ENCODE measurements at places on chromosomes 2 and 18.

DNA sequence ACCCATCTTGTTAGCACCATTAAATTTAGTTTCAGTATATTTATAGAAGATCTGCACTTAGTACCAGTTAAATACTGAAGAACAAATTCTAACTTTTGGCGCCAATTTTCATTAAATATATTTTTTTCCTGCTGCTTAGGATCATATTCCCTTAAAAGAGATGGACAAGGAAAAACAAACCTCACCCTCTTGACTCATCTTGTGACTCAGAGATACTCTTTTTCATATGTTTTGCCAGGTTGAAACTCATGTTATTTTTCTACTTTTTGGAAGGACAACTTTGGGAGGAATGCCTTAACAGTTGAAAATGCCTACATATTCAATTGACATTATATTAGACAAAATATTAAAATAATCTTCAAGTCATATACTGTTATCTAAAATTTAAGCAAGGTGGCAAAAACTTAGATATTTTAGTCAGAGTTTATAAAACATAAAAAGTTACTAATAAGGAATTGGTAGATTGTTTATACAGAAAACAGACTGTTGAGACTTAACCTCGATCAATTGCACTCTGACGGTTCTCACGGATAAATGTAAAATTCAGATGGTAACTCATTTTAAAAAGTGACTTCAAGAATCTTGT lies 36.2 kb downstream of the PNO1 start:
- DNase-seq: no peak

- DNase-seq: no peak
Observed at GRCh38 chr18:60358516-60358915, 14.1 kb downstream of the MC4R start.

DNA sequence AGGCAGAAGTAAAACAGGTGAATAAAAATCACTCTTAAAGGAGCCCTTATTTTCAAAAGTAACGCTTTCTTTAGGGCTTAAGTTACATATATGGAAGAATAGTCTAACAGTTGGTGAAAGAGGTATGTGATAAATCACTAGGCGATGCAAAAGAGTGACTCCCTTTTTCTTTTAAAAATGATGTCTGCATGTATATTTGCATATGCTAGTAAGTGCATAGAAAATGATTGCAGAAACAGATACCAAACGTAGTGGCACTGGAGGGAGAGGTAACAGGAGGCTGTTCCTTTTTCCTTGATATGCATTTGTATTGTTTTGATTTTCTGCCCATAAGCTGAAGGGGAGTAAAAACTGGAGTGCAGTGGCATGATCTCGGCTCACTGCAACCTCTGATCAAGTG lies 158.3 kb downstream of the PRPF40A start:
- DNase-seq: no peak

GRCh38 chr2:216936954-216937357 lies 77.1 kb upstream of the TNP1 start:
- DNase-seq: no peak

DNA sequence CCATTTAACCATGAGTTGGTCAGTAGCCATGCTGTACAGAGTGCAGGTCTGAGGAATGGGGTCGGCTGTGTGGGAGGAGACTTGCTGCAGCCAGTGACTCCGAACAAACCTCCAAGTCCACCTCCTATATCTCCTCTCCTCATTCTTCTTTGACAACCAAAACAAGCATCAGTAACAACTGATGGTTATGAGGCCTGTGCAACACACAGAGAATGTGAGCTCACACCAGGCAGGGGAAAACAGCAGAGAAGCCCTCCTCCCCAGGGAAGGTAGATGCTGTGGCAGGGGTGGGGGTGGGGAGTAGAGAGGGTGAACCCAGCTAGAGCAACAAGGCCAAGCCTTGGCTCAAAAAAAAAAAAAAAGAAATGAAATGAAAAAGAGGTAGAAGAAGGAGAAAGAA lies 12.3 kb upstream of the CNGA3 start:
- no peak for DNase-seq

- DNase-seq: no peak
Observed at GRCh38 chr18:45009756-45010155, 329.1 kb downstream of the SETBP1 start.

DNA sequence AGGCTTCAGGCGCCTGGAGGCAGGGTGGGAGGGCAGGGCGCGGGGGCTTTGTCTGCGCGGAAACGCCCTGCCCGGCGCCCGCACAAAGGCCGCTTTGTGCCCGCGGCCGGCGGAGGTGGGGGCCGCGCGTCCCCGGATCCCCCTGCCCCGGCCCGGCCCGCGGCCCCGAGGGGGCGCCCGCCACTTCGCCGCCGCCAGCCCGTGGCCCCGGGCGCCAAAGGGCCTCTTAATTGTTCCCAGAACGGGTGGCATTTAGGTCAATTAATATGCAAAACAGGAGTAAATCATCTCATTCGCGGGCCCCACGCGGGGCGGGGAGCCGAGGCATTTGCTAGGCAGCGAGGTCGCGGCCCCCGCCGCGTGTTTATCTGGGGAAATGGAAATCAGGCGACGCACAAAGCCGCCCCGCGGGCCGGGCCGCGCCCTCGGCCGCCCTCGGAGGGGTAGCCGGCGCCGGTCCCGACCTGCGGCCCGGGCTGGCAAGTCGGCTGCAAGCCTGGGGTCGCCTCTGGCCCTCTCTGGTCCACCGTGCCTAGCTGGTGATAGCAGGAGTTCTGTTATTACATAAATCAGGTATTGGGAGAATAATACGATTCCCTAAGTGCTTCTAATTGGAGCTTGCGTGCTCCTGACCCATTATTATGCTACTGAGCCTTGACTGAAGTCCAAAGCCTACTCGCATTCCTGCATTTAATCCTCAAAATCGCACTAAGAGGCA lies 148.2 kb upstream of the GLI2 start:
- DNase-seq: no peak

DNA sequence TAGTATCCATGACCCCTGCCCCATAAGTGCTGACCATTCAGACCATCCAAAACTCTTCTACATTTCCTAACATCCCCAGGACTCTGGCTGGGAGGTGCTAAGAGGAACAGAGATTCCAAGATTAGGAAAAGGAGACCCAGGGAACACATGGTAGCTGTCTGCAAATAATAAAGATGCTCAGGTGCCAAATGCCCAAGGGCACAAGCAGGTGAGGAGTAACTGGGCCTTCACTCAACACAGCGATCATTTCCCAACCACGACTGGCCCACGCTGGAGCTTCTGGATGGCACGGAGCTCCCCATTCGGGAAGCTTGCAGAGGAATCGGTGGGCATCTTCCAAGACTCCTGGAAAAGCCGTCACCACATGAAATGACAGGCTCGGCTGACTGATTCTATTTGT lies 255.9 kb upstream of the SMIM21 start:
- no peak for DNase-seq

GRCh38 chr2:239420082-239420481 lies 19.3 kb upstream of the HDAC4 start:
- DNase-seq: no peak

DNA sequence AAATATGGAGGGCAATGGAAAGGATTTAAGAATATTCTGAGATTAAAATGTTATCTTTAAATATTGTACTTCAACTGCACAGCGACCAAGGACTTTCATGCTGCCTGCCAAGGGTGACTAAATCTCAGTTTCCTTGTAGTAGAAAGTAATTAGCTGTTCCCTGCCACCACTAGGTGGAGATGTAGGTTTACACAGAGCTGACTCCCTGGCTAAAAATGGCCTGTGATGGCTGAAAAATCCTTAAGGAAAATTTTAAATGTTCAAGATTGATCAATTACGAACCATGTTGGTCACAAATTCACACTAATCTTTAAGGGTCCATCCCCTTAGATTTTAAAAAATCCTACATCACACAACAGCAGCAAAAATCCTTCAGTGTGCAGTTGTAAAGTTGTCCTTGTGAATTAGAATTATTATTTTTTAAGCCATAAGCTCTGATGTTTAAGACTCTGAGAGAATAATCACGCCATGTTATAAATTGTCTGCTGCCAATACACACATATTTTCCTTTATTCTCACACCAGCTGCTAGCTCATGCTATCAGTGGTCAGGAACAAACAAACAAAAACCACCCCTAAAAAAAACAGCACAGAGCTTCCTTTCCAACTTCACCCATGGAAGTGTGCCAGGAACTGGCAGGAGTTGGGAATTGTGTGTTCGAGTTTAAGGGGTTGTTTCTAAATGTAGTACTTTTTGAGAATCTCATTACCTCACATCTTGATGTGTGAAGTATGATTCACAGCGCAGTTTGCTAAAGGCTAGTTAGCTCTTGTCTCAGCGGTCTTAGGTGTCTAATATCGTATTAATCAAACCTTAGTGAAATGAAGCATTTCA lies 399.8 kb downstream of the TMEM182 start:
- DNase-seq: no peak

GRCh38 chr2:3293221-3293620 lies 84.4 kb downstream of the EIPR1 start:
- DNase-seq: no peak

- no peak for DNase-seq
Observed at GRCh38 chr18:12656938-12657683, 796 bp downstream of the SPIRE1 start.

- no peak for DNase-seq
Observed at GRCh38 chr2:59560769-59561168, 992.7 kb downstream of the BCL11A start.

- DNase-seq: no peak
Observed at GRCh38 chr18:13019301-13019700, 28.1 kb downstream of the CEP192 start.

- DNase-seq: no peak
Observed at GRCh38 chr18:9834551-9834950, 51.2 kb upstream of the TXNDC2 start.

GRCh38 chr2:43874776-43875451 lies 36.1 kb downstream of the ABCG8 start:
- no peak for DNase-seq

DNA sequence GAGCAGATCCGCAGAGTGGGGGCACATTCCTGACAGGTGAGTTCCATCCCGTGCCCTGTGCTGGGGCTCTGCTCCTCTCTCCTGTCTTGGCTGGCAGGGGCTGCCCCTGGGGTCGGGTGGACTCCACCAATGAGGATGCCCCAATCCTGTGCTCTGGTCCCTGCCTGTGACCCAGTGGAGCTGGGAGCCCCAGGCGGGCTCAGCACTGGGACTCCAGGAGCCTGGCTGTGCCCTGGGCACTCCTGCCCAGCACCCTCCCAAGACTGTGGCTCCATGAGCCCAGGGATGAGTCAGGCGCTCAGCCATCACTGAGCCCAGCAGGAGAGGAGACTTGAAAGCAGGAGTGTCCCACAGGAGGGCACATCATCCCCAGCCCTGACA lies 53.9 kb downstream of the MBP start:
- DNase-seq: no peak

- no peak for DNase-seq
Observed at GRCh38 chr2:234556848-234557573, 60.1 kb upstream of the ARL4C start.

- DNase-seq: no peak
Observed at GRCh38 chr2:128394007-128394730, 75.5 kb upstream of the HS6ST1 start.

DNA sequence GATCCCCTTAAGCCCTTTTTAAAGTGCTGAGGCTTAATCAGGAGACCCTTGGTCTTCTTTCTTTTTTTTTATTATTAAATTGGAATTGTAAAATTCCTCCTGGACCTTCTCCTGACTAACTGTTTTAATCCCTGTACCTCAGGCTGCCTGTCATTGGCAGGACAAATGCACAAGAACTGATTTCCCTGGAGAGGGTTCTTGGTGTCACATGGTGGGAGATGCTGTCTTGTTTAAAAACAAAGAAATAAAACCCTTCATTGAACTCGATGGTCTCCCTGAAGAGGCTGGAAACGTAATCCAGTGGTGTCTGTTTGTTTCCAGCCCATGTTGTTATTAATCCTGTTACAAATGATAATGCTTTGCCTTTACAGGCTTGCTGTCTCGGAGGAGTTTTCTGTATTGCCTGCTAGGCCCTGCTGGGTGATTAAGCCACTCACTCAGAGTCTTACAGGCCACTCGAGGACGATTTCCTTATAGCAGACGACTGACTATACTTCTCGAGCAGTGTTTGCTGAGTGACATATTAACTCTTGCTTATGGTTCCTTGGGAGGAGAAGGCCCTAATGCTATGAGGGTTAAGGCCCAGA lies 100.5 kb upstream of the MGAT5 start:
- no peak for DNase-seq

DNA sequence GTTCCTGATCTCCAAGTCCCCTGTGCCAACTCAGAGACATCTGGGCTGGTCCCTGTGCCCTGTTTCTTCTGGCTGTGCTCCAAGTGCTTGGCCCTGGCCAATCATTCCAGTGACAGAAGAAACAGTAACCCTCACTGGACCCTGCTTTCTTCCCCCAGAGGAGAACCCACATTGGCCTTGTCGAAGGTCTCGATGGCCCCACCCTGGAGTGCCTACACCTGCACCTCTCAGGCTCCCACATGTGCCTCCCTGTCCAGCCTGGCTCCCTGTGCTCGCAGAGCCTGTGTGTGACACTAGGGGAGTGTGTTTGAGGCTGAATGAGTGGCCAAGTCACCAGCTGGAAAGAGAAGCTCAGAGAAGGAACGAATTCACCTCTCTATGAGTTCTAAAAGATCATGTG lies 5.9 kb upstream of the MAL start:
- no peak for DNase-seq

GRCh38 chr2:173612354-173612753 lies 257.7 kb downstream of the CDCA7 start:
- no peak for DNase-seq

DNA sequence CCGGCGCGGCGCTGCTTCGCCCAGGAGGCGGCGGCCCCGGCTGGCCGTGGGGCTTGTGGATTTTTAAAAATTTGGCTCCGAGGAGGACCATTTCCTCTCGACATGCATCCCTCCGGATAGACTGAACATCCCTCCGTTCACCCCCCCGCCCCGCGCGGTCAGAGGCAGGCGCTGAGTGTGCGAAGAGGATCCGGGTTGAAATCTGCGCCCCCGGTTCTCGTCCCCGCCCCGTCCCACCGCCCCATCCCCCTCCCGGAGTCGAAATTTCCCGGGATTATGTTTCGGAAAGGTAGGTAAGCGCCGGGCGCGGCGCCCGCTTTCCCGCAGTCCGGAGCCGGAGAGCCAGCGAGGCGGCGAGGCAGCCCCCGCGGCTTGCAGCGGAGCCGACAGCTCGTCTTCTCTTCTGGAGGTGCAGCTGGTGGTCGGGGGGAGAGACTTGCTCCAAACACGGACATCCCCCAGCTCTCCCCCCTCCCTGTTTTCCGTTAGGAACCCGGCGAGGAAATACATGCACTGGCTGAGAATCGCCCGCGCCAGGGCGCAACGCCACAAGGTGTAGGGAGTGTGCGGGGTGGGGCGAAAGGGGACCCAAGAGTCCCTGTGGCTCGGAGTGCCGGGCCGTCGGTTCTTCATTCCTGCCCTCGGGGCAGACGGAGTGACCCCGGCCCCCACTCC lies at the start of gene PRKCE:
Gene PRKCE, plus strand, starts transcription at position 261 of the 675 bp plus-strand sequence.
- no peak for DNase-seq

DNA sequence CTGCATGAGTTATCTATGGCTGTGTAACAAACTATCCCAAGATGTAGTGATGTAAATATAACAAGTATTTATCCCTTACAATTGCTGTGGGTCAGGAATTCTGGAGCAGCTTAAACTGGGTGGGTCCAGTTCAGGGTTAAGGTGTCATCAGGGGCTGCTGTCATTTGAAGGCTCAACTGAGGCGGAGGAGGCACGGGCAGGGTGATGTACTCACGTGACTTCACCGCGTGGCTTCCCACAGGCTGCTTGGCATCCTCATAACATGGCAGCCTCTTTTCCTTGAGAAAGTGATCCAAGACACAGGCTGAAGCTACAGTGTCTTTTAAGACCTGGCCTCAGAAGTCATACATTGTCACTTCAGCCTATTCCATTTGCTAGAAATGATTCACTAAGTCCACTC lies 125.8 kb downstream of the PTGR3 start:
- no peak for DNase-seq

GRCh38 chr2:64205415-64205814 lies 61.2 kb upstream of the PELI1 start:
- DNase-seq: no peak

- no peak for DNase-seq
Observed at GRCh38 chr2:38180754-38181153, 104.8 kb upstream of the CYP1B1 start.

Data from stimulated activated CD8-positive, alpha-beta memory T cell treated with anti-CD3 and anti-CD28 coated beads, Interleukin-4, amount 100 ng/mL, for 4 hours (primary cell).